ENCODE measurements at places on chromosomes 3 and 15. TPM values are rescaled to one million over a fixed set of nuclear protein-coding genes. Genes with fewer than 3 reads are reported as not detected.

The HESX1 gene
- not detected for total RNA-seq

The BAHD1 gene
- 14.1 TPM for total RNA-seq

DNA sequence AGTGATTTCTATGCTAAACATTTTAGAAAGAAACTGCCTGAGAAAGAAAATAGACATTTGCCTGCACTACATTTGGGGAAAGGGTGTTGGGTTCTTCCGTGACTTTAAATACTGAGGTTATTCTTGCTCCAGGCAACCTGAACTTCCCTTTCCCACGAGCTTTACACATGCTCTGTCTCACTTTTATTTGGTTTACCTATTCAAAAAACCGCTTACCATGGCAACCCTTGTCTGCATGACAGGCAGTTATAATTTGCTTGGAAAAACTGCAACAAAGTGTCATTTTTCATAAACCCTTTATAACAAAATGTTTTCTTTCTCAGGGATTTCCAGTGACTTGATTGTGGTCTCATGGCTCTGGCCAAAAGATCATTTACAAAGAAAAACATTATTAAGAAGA lies 416.3 kb upstream of the MEIS2 start:
- DNase-seq: no peak

GRCh38 chr3:190595179-190595795 lies 81.4 kb downstream of the IL1RAP start:
- DNase-seq: no peak

DNA sequence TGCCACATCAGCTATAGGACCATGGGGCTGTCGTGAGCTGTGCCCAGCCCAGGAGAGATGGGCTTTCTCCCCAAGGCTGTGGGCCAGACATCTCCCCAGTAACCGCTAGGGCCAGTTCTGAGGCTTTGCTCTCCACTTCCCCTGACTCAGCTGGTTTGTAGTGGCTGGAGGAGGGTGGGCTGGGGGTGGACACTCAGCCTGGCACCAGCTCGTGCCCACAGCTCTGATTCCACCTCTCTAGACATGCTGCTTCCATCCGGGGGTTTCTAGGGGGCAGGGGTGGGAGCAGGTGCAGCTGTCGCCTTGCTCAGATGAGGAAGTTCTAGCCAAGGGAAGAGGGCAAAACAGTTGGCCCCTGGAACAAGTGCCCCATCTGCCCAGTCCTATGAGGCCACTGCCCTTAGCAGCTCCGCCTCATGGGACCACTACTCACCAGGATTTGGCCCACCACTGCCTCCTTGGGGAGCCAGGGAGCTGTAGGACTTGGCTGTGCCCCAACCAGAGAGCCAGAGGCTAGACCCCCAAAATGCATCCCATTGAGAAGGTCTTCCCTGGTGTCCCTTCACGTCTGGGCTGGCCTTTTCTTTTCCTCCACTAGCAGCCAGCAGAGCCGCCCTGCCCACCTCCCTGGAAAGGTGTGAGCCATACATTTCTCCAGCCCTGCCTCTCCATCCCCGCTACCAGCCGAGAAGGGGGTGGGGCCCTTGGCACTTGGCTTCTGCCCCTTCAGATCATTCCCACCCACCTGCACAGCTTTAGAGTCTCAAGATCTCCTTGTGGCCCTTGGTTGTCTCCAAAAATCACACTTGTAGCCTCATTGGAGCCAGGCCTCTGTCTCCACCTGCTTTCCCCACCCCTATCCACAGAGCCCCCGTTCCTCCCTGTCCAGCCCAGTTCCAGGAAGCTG lies 9.9 kb downstream of the GLYCTK start:
- DNase-seq: no peak

GRCh38 chr15:91660174-91660649 lies 193.3 kb upstream of the SLCO3A1 start:
- DNase-seq: no peak

GRCh38 chr15:68192117-68192516 lies 13.0 kb downstream of the CALML4 start:
- no peak for DNase-seq

DNA sequence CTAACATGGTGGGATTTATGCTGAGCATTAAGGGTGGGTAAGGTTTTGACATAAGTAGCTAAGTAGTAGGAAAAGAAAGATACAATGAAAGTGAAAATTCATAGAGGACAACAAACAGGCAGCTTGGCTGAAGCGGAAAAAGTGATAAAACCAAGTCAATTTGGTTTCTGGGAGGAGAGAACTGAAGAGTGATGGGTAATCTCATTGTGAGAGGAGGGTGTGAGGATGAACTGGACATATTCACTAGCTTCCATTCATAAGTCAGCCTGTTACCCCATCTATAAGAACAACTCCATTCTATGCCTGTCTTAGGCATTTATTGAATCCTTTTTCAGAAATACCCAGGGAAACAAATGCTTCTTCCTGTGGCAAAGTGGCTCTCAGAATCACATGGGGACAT lies 67.1 kb upstream of the BBX start:
- no peak for DNase-seq

The MITF gene
- total RNA-seq: 25.1 TPM

DNA sequence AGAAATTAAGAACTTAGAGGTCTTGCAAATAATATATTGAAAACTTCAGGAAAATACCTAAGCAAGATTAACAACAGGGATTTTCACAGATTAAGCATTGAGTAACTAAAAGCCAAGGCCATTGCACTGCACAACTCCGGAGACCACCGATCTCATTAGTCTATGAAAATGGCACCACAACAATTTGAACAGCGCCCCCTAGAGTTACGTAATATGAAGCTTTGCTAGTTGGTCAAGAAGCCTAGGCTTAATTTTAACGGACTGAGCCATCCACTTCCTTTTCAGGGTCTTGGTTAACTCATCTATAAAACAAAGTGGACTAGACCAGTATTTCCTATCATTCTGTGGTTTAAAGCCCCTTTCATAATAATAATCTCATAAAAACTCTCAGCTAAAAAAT lies 24.8 kb downstream of the TMEM212 start:
- no peak for DNase-seq

- no peak for DNase-seq
Measured at GRCh38 chr3:14481646-14482036, 58.5 kb downstream of the GRIP2 start.

The CIB1 gene
- total RNA-seq: 78.2 TPM

DNA sequence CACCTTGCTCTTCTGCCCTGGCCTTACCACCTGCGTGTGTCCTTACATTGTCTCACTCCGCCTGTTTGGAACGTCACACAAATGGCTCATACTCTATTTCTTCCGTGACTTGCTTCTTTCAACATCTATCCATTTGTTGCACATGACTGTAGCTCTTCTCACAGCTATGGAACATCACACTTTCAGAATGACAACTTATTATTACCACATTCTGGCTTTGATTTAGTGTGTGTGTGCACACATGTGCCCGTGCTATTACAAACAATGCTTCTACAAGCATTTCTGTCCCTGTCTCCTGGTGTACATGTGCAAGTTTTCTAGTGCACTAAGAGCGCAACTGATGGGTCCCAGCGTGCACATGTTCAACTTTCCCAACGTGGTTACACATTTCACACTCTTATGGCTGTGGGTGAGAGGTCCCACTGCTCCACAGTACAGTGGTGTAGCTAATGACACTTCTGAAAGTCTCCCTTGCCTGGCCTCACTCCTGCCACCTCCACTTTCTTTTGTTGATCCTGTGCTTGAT lies 37.8 kb downstream of the PTH1R start:
- DNase-seq: no peak

DNA sequence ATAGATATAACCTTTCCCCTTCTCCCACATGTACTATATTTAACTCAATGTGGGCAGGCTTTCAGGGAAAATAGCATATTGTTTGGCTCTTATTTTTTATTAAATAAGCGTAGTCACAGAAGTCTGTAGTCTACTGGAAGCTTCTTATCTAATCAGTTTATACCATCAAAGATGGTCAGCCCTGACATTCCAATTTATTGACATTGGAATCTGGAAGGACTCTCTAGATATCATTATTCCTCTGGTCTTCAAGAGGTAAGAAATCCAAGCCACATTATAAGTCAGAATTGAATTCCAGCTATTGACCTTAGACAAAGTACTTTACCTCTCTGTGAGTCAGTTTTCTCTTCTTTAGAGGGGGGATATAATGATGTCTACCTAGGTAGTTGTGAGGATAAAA lies 38.5 kb upstream of the SCAANT1 start:
- DNase-seq: no peak

DNA sequence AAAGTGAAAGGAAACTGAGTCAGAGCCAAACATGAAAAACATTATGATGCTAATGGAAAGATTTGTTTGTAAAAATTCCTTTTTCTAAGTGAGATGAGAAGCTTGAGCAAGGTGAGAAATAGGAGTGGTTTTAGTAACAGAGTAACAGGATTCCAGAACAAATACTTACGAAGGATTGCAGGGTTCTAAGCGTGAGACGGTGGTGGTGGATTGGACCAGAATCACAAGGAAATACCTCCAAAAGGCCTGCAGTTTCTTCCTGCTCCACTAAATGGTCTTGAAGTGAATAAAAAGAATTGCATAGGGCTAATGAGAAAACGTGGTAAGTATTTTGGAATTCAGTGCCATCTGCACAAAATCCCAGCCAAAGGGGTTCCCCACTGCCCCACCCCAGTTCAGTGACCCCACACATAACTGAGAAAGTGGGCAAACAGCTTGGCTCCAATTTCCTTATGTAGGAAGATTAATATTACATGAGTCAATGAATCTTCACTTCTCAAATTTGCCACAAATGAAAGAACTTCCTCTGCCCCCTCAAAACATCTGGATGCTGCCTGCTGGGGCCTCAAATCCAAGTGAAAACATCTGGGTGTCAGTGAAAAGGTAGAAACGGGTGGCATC lies 283.8 kb upstream of the NR2F2 start:
- no peak for DNase-seq

GRCh38 chr3:55180161-55180560 lies 252.3 kb upstream of the LRTM1 start:
- DNase-seq: peak; percentile 25

- peak; percentile 32 for DNase-seq
Measured at GRCh38 chr3:65582012-65582717, 456.6 kb downstream of the MAGI1 start.

DNA sequence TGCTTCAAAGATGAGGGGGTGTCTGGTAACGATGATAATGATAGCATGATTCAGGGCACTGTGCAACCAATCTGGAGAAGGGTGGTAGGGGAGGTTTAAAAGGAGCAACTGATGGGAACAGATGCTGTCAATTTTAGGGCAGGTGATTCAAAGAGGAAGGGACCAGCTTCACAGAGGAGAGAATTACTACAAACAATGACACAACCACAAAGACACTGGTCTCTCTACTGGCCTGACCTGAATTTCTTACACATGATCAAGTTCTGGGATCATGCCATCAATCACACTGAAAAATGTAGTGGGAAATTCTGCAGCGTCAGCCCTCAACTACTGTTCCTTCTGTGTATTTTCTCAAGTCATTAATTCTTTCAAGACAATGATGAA lies 2.6 kb upstream of the CDV3 start:
- no peak for DNase-seq

- peak; percentile 4 for DNase-seq
Measured at GRCh38 chr3:23489300-23490158, 286.4 kb downstream of the UBE2E2 start.

The SERP1 gene
- 108 TPM for total RNA-seq

DNA sequence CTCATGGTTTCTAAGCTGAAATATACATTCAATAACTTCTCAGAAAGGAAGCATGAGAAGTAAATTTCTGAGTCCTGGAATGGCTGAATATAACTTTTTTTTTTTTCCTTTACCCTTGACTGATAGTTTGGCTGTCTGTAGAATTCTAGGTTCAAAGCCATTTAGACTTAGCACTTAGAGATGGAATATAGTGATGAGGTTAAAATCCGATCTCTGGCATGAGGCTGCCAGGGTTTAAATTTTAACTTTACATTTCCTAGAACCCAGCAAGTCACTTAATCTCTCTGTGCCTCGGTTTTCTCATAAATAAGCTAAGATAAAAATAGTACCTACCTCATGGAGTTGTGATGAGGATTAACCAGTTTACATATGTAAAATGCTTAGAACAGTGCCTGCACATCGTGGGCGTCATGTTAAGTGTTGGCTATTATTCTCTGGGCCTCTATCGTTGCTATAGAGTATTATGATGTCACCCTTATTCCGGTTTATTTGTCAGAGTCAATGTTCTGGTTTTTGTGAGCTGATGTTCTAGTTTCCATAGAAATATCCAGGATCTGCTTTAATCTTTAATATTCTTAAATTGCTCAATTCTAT lies 199.8 kb upstream of the TLE3 start:
- no peak for DNase-seq

- DNase-seq: no peak
Measured at GRCh38 chr3:64213224-64213878, 11.9 kb downstream of the PRICKLE2 start.

DNA sequence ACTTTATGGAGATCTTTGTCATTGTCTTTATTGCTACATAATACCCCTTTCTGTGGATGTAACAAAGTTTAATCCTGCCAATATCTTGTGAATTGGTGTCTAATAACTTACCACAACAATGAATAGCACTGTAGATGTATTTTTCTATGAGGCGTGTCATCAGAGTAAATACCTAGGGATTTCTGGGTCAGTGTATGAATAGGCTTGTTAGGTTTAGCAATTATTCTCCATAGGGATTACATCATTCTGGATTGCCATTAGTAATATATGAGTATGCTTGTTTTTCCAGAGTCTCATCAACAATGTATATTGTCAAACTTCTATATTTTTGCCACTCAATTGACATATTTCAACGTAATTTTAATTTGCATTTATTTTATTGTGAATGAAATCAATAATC lies 67.9 kb downstream of the UNC13C start:
- no peak for DNase-seq

The FANCD2OS gene
- total RNA-seq: not detected

Measured in HFFc6 (cell line).